ENCODE measurements at places on chromosomes 5 and 9.

DNA sequence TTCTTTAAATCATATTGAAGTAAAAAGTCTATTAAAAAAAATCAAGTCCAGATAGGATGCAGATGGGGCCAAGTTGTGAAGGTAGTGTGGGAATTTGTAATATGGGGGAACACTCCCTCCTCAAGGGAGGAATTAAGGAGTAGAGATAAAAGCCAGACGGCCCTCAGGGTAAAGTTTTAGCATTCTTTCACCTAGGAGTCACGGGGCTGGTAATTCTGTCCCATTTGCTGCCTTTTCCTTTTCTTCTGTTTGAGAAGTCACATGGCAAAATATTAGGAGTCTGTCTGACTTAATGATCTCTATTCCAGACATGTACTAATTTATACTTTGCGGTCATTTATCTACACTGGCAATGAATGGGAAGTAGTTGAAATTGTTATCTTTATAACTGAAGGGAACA is 61.9 kb downstream of the SNX24 start:
- no peak for DNase-seq

DNA sequence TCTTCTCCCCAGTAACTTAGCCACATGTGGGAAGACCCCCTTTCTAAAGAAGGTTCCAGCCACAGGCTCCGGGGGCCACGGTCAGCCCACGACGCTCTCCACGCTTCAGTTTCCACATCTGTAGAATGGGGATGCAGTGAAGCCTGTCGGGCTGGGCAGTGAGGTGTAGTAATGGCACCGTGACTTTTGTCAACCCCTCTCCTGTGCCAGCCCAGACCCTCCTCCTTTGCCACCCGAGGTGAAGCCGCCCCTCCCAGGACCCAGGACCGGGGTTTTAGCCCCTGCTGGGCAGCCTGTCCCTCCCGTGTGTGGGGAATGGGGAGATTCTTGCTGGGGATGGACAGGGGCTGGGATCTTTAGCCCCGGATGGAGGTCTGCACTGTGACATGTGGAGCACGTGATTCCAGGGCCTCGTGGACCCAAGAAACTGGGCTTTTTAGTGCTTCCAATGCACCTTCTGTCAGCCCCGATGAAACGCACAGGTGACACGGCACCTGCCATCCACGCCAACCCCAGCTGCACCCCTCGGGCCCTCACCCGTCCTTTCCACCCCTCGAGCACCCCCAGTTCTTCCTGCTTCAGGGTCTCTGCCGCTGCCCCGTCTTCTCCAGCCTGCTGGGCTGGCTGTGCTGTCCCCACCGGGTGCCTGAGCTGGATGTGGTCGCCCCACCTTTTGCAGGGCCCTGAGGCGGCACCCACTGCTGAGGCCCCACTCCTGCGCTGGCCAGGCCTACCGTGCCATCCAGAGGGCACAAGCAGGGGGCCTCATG is 13.4 kb upstream of the RNU6ATAC start:
- no peak for DNase-seq

DNA sequence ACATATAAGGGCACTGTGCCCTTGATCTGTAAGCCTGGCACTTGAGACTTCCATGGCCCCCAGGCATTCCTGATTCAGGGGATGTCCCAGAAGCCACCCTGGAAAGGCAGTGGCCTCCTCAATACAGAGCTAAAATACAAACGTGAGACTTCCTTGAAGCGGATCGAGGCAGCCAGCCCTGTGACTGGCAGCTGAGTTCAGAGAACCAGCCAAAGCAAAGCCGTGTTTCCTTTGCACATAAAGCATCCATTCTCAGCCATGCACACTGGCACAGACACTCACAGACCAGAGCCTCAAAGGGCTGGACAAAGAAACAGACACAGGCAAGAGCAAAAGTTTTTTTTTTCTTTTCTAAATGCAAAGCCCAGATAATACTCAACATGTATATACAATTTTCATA is 18.8 kb upstream of the CPEB4 start:
- no peak for DNase-seq

- DNase-seq: no peak
These were observed 25.7 kb upstream of the FLT4 start for GRCh38 chr5:180675036-180675635.

DNA sequence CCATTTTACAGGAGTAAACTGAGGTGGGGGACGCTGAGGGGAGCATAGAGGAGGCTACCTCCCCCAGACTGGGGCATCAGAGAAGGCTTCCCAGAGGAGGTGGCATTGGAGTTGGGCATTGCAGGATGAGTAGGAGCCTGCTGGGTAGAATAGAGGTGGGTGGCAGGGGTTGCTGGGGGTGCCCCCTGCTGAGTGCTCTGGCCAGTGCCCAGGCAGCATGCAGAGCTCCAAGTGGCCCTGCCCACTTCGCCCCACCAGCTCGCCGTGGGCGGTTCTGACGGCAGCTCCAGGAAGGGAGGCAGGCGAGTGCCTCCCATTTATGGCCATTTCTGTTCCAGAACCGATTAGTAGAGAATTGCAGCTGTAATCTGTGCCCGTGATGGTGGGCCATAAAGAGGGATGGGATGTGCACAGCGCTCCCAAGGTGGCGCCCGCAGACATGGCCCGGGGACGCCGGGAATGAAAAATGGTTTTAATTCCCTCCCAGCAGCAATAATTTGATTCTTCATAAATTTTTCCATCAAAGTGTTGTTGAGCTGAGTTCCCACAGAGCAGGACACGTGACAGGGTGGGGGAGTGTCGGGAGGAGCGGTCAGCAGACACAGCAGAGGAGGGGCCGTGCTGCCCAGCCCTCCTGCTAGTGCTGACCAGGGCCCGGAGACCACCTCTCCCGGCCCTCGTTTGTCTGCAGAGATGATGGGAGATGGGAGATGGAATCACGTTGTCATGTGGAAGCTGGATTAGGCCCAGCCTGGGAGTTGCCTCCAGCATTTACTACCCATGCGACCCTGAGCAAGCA is 75.5 kb downstream of the LMX1B start:
- no peak for DNase-seq

DNA sequence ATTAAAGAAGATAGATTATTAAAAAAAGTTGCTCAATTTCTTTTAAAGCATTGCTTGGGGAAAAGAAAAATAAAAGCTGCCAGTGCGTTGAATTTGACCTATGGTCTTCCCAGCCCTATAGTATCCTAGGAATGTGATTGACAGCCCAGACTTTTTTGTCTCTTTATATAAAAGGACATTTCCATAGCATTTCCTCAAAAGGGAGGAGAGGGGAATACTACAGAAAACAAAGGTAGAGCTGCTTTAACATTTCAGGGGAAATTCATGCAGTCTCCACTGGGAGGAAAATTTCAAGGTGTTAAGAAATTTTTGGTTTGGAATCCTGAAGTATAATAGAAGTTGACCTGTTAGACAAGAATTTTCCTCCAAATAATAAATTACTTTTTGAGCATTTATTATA is 17.9 kb upstream of the GPR151 start:
- no peak for DNase-seq

DNA sequence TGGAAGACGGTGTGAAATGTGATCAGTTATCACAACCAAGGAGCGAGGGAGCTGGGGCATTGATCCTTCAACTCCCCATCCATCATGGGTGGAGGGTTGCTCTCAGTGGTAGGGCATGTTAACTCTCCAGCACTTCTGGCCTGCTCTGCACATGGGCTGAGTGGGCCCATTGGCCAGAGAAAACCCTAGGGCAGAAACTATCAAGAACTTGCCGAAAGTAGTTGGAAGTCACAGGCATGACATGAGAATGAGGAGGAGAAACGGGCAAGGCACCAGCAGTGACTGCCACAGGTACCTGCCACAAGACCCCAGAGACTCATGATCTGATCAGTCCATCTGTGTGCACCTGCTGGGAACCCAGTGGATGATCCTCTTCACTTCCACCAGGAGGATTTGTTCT is 50.9 kb upstream of the CXCL14 start:
- DNase-seq: no peak

DNA sequence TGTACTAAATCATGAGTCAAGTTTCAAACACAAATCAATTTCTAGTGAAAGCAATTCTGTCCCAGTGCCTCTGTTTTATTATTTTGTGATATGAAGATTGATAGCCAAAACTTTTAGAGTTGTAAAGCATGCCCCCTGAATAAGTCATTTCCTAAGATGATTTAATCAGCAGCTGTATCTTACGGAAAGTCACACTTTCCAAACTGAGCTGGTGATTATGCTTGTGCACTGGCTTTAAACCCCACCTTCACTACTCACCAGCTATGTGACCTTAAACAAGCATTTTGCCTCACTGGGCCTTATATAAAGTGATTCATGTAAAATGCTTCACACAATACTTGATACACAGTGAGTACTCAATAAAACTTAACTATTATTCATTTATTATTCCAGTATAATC is 78.1 kb downstream of the EDIL3 start:
- DNase-seq: no peak

GRCh38 chr5:59757442-59757841 is 136.1 kb downstream of the PDE4D start:
- no peak for DNase-seq

DNA sequence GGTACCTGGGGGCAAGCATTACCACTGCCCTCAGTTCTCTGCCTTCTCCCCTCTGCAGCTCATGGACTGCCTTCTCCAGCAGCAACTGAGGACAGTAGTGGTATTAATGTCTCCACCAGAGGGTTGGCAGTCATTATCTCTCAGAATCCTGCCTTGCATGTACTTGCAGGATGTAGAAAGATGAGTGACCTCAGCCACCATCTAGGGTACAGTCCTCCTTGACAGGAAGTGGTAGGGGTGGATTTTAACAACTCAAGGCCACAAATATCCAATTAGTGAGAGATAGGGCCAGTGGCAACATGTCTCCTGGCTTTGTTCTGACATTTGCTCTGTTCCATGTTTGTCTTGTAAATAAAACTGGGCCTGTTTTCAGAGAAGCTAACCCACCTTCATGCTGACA is 47.2 kb downstream of the F2R start:
- DNase-seq: no peak

DNA sequence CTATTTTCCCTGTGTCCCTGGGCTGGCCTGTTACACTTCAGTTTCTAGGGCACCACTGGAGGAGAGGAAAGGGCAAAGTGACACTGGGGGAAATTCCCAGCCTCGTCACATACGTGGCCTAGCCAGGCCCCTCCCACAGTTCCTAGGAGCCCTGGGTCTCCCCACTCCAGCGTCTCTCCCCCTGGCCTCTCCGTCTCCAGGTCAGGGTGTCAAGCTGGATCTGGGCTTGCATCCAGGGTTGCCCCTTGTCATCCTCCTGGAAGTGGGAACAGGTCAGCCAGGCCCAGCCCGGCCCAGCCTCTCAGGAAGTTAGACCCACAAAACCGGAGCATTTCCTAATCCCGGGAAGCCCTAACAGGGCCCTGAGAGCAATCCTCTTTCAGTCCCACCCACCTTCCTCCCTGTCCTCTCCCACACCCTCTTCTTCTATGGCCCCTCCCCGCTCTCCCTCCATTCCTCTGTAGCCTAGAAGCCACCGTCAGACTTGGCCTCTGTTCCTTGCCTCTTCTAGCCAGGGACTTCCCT is 4.7 kb upstream of the TNIP1 start:
- peak; percentile 52 for DNase-seq

DNA sequence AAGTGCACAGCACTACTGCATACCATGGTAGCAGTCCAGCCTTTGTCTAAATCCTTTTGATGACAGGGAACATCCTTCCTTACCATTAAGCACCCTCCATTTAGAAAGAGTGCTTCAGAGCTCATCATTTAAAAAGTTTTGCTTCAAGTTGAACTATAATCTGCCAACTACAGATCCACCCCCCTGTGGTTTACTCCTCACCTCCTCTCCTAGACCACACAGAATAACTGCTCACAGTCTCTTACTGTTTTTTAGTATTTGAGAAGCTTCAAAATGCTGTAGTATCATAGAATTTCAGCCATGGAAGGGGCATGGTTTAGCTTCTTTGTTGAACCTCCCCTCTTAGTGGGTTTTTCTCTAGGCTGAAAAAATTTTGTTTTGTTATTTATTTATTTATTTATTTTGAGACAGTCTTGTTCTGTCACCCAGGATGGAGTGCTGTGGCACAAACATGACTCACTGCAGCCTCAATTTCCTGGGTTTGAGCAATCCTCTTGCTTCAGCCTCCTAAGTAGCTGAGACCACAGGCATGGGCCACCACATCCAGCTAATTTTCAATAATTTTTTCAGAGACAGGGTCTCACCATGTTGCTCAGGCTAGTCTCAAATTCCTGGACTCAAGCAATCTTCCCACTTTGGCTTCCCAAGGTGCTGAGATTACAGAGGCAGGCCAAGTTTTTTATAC is 384.3 kb upstream of the RFX3 start:
- DNase-seq: no peak

- DNase-seq: no peak
These were observed 48.5 kb downstream of the SIL1 start for GRCh38 chr5:139149477-139150199.

GRCh38 chr5:175207321-175208040 is 236.5 kb downstream of the DRD1 start:
- DNase-seq: no peak

- DNase-seq: no peak
These were observed 190.8 kb upstream of the EFNA5 start for GRCh38 chr5:107861565-107861964.

DNA sequence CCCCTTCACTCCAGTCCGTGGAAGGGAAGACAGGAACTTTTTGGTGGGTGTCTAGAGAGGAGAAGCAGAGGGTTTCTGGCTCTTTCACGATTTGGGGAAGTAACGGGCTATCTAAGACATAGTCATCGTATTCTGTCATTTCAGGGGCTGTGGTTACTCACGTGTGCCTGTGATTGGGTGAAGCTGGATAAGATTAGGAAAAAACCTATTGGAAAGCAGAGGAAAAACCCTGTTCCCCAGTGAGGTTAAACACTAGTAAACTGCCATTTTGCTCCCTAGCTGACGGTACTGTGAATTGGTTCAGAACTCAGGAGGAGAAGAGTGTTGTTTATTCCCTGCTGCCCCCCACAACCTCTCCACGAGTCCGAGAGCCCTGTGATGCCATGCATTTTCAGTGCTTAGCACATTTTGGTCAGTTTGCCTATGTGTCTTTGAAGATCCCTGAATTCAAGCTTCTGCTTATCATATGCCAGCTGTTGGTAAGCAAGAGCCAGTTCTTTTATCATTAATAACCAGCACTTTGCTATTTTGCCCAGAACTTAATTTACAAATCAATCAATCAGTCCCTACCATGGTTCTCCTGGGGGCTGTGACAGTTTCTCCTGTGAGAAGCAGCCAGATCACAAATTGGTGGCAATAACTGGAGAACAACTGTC is 45.1 kb upstream of the ROR2 start:
- no peak for DNase-seq

- DNase-seq: no peak
These were observed 77.5 kb upstream of the ZNF169 start for GRCh38 chr9:94181408-94182181.

GRCh38 chr9:136024286-136024685 is 63.1 kb upstream of the UBAC1 start:
- DNase-seq: no peak

DNA sequence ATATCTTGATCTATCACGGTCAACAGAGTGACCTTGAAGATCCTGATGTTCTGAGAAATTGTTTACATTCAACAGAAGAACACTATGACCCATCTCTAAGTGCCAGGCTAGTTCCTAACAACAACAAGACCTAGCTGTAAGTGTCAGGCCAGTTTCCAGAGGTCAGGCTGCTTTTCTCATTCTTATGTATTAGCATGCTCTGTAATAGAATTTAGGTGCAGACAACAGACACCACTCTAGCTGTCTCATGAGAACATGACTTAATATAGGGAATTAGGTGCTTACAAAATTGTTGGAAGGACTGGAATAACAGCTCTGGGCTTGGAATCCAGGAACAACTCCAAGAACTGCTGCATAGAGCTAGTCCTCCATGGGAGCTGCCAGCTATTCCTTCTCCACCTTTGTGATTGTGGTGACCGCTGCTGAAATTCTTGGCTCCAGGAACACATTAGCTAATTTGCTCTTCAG is 138.7 kb downstream of the SNX18 start:
- no peak for DNase-seq

- DNase-seq: no peak
These were observed 7.5 kb downstream of the TDRD7 start for GRCh38 chr9:97419309-97419867.

Data from T-helper 17 cell (primary cell).